OCI-M1 (cell line): ENCODE measurements at places on chromosomes 5 and 9.

DNA sequence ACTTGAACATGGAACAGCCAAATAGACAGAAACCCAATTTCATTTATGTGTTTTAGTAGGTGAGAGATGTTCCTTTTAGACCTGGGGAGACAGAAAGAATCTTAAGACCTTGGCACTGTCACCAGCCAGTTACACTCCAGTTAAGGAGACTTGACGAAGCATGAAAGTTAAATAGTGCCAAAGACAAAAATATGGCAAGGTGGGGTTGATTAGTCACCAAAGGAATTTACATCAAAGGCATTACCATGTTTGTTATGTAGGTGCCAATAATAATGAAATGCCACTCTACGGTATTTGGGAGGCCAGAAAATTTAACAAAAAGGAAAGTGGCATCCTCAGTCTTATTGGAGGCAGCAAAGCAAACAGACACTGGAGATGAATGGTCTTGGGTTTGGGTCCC is 9.2 kb upstream of the IL12B start:
- DNase-seq, result no peak

DNA sequence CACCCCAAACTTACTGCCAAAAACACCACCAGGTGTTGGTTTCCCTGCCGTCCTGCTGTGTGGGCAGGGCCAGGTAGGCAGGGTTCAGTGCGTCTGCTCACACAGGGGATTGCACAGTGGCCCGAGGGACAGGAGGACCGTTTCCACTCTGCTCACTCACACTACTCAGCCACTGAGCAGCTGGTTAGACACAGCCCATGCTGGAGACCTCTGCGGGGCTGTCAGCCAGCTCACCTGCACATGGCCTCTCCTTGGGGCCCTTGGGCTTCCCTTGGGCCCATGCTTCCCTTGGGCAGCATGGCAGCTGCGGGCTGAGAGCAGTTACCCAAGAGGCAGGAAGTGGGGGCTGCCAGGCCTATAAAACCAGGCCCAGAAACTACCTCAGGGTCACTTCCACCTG is 79.0 kb downstream of the SYK start:
- DNase-seq, result no peak

- no peak for DNase-seq
These were observed 4.6 kb downstream of the ZNF622 start for GRCh38 chr5:16461026-16461425.

DNA sequence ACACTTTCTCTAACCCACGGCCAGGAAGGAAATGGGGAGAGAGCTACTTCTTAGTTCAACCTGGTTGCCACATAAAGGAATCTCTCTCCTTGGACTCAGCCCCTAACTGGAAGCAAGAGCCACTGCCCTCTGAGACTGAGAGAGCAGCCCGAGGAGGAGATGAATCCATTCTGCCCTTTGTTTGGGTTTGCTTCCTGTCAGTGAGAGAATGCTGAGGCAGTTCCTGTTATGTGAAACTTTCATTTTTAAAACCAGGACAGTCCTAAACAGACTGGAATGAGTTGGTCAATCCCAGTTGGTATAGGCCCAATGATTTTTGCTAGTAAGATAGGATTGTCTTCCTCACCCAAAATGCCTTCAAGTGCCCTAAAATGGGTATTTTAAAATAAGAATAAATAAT is 205.1 kb downstream of the NTRK2 start:
- peak; percentile 16 for DNase-seq

GRCh38 chr5:159645179-159645846 is 271.0 kb upstream of the ADRA1B start:
- DNase-seq, result no peak

DNA sequence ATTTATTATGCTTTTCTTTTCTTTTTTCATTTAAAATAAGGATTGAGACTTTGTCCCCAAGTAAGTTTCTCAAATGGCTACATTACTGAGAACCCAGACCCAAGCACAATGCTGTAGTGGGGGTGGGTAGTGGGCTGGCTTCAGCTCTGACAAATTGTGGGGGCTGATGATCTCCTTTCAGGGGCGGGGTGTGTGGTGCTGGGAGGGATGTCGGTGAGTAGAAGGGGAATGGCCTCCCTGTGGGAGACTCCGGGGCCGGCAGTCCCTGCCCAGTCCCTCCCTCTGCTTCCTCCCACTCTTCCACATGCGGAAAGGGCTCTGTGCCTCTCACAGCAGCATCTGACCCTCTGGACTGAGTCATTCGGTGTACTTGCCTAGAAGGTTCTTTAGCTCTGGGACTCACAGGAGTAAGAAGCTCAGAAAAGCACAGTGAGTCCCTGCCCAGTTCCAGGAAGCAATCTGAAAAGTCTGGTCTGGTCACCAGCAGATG is 14.3 kb downstream of the CD180 start:
- peak; percentile 88 for DNase-seq

GRCh38 chr9:80292231-80292630 is 720.5 kb downstream of the TLE4 start:
- DNase-seq, result no peak

- DNase-seq, result peak; percentile 92
These were observed 149.7 kb upstream of the FBXL17 start for GRCh38 chr5:108531367-108532128.

DNA sequence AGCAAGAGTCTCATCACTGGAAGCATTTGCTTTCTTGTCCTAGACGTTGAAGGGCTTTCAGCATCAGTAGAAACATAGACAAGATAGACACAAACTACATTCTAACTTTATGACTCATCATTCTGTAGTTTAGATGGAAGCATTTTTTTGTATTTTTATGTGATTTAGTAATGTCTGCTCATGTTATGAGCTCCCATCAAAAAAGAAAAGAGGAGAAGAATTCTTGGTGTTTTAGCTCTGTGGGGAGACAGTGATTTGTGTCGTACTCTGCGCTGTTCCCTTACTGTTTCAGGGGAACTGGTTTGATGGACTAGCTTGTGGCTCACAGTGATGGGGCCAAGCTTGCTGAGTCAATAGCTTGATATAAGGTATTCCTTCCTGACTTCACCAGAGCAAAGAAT is 159.2 kb upstream of the WWC1 start:
- DNase-seq, result no peak

- DNase-seq, result no peak
These were observed 16.5 kb upstream of the SPARC start for GRCh38 chr5:151703227-151703626.

GRCh38 chr9:131017067-131017466 is 8.1 kb downstream of the LAMC3 start:
- DNase-seq, result no peak

DNA sequence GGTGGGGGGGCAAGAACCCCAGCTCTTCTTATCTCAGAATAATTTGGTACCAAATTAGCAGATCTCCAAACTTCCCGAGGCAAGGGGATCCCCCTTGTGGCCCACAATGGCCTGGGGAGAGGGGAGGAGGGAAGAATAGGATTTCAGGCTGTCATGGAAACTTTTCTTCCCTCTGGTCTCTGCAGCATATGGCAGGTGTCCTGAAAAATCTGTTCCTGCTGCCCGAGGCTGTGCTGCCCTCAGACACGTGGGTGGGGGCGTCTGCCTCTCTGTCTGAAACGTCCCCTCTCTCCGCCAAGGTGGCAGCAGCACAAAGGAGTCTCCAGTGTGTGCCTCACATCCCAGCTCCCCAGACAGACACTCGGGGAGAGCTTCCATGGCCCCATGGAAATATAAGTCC is 34.0 kb downstream of the CCNJL start:
- no peak for DNase-seq

DNA sequence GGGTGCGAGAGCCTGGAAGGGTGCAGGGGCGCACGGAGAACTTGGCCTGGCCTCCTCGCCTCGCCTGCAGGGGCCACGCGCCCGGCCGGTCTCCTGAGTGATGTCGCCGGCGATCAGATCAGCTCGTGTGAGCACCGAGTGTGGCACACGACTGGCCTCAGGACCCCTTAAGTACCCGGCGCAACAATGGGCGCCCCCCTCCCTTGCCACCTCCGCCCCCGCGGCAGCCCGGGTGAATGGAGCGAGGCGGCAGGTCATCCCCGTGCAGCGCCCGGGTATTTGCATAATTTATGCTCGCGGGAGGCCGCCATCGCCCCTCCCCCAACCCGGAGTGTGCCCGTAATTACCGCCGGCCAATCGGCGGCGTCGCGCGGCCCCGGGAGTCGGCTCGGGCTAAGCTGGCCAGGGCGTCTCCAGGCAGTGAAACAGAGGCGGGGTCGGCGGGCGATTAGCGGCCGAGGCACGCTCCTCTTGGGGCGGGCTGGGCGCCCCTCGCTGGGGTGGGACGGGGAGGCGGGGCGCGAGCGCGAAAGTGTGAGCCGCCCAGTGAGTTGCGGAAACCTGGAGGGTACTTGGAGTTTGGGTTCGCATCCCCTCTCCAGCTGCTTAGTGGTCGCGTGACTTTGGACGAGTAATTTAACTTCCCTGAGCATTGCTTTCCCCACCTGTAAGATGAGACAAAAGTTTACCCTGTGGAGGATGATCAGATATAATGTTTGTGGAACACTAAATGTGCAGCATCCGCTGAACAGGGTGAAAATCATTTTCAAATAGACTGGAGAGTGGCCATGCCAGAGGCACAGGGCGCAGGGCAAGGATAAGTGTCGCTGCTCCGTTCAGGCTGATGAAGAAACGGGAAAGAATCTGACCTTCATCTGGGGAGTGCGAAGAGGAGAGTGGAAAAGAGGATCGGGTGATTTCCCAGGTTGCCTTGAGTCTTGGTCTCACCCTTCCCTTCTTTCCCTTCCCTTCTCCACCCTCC is at the start of gene NEUROG1:
Gene NEUROG1 (minus strand): TSS at position 145 of the 982 bp plus-strand sequence. CDS start 274 bp downstream, outside the sequence.
- DNase-seq, result no peak

DNA sequence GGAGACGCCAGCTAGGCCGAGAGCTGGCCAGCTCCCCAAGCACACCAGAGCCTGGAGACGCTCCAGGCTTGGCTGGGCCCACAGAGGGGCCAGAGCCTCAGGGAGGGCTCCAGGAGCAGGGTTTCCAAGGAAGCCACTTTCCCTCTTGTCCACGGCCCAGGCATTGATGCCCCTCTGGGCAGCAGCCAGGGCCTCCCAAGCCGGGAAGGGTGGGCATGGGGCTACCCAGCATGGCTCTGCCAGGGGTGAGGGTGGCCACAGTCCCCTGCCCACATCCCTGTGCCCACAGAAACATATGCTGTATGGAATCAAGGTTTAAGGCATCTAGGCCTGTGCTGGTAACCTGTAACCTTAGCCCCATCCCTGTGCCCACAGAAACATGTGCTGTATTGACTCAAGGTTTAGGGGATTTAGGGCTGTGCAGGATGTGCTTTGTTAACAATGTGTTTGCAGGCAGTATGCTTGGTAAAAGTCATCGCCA is 1.5 kb upstream of the DPP7 start:
- DNase-seq, result no peak

DNA sequence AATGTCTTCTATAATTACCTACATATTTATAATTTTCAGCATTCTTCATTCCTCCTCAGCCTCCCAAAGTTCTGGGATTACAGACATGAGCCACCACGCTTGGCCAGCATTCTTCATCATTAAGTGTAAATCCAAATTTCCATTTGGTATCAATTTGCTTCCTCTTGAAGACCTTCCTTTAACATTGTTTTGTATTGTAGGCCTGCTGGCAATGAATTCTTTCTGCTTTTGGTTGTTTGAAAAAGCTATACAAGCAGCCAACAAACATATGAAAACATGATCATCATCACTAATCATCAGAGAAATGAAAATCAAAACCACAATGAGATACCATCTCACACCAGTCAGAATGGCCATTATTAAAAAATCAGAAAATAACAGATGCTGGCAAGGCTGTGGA is 56.4 kb downstream of the GCNT4 start:
- no peak for DNase-seq

DNA sequence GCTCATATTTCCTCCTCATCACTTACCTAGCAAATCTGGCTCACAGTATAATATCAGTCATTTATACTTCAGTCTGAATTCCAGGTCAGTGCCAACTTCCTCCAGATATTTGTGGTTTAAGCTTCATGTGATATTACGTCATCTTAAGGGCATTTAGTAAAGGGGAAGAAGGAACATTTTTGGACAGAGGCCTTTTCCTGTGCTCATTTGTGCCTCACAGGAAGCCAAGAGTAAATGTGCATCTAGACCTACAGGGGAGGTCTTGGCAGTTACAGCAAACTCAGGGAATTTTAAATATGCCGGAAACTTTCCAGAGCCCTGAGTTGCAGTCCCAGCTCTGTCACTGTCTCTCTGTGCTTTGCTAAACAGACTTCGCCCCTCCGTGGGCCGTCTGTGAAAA is 12.3 kb upstream of the KCNIP1 start:
- DNase-seq, result peak; percentile 31

DNA sequence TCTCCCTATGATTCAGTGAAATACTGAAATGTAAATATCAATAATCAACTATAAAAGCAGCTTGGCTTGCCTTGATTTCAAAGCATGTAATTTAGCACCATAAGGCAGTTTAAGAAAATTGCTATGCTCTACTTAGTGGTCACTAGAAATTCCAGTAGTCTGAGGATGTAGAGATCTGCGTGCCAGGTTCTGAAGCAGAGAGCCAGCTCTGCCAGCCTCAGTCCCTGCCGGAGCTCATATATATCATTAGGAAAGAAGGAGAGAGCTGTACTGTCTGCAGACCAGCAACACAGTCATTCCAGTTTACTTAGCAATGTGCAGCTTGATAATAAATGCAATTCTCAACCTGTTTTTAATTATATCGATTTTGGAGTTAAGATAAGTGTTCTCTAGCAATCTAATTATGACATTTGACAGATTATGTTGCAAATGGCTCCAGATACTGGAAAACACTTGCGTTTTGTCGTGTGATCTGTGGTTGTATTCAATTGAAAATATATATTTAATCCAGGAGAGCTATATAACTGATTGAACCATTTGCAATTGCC is 540.5 kb downstream of the CTNND2 start:
- no peak for DNase-seq

DNA sequence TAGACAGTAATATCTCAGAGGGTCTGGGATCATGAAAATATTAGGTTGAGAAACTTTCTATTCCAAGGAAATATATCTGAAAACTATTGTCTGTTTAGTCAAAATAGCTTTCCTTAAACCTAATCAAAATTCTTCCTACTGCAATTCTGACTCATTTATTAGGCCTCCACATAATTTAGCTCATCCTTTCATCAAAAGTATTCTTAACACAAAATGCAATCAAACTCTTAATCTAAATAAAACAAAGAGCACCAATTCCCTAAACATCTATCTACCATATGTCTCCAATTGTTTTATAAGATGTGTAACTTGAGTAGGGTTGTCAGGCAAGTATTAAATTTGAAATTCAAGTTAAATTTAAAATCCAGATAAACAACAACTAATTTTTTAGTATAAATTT is 142.1 kb downstream of the PLK2 start:
- no peak for DNase-seq

GRCh38 chr5:150322202-150322601 is 19.5 kb upstream of the ARSI start:
- DNase-seq, result no peak

DNA sequence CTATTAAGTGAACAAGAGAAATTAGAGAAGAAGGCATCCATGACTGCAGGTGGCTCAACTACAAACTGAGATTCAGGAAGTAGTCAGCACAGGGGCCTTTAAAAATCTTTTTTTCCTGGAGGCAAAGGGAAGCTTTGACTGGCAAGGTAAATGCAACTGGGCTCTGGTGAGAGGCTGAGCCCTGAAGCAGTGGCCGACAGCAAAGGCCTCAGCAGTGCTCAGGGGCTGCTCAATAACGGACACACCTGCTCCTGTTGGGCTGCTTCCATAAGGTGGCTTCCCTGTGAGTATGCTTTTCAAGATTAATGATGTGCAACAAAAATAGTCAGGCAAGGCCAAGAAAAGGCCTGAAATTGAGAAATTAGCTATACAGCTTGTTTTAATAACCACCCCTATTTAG is 134.2 kb upstream of the RGMB start:
- no peak for DNase-seq

- DNase-seq, result no peak
These were observed 35.7 kb upstream of the LHX2 start for GRCh38 chr9:123975871-123976270.
